ENCODE measurements at places on chromosomes 1 and 21. TPM values are rescaled to one million over a fixed set of nuclear protein-coding genes. Genes with fewer than 3 reads are reported as not detected.
A peak's percentile ranks its signal among the peaks of the same experiment; 100 is the strongest.

DNA sequence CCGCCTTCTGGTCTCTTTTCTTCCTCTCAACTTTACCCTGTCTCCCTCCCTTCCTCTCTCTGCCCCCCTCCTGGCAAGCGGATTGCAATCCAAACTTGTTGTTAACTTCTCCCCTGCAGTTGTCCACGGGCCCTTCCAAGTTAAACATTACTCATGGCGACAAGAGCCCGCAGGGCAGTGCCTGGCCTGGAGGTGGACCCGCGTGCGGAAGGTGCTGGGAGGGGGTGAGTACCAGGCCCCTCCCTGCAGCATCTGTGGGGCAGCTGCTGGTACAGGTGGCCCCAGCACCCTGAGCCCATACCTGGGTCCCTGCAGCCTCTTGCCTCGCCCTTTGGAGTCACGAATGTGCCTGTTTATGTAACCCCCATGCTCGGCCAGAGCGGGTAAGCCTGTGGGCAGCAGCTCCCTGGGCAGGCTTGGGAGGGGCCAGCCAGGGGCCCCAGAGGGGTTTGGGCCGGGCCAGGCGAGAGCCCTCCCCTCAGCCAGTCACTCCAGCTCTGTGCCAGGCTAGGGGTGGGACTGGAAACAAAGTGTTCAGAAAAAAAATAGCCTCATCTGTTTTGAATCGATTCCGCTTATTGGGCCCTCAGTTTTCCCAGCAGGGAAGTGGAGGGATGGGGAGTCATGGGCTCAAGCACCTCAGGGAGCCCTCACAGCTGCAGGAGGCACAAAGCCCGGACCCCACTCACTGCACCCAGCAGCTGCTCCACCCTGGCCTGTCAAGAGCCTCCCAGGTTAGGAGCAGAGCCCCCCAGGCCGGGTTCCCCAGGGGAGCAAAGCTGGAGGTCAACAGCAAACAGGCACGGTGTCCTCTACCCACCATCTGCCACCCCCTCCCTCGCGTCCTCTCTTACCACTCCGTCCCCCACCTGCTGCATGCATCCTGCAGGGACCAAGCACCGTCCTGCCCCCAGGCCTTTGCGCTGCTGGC is 14.0 kb upstream of the FAAP20 start:
- no peak for DNase-seq
- H3K27me3 ChIP-seq, result no peaks in the 10 kb centered on the region
- peak overlapping the region; percentile 94 for H3K27ac ChIP-seq
- H3K4me3 ChIP-seq, result no peak overlapping the region

ZNF697 gene
- 7.0 TPM for total RNA-seq

SRSF10 gene
- total RNA-seq, result 116 TPM

HAO2 gene
- total RNA-seq, result 0.66 TPM

DNA sequence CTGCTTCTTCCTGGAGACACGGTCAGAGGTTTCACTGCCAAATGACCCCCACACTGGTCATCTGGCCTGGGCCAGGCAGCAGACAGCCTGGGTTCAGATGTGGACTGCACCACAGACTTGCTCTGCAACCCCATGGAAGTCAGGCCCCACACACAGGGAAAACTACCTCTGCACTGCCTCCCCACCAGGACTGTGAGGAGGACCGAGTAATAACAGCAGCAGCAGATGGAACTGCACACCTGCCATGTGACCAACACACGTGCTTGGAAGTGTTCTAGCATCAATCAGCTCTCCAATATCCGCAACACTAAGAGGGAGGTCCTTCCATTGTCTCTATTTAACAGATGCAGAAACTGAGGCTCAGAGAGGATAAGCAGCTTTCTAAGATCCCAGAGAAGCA is 51.4 kb downstream of the SLC9A1 start:
- H3K4me1 ChIP-seq, result peaks cover 12% of the 10 kb centered on the region
- DNase-seq, result no peak
- no peaks in the 10 kb centered on the region for H3K36me3 ChIP-seq
- no peak overlapping the region for H3K4me3 ChIP-seq
- H3K27ac ChIP-seq, result no peak overlapping the region

GRCh38 chr1:22888320-22889075 is 84.2 kb downstream of the LACTBL1 start:
- DNase-seq, result no peak
- no peak overlapping the region for H3K4me3 ChIP-seq
- H3K4me1 ChIP-seq, result no peaks in the 10 kb centered on the region
- H3K27me3 ChIP-seq, result no peaks in the 10 kb centered on the region
- H3K27ac ChIP-seq, result no peak overlapping the region
- no peaks in the 10 kb centered on the region for H3K36me3 ChIP-seq

DNA sequence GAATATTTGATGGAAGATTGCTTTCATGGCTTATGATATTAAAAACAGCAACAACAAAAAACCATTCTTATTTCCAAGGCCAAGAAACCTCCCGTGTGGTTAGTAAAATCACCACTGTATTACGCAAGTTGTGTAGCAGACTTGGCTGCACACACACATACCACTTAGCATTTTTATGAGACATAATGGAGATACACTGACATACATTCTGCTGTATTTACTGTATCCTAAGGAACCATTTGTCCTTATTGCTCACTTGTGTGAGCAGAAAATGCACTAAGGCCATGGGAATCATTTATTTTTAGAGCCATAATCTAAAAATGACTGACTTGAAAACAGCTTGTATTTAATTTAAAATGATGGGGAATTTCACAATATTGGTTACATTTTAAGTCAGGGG is 584 bp upstream of the C1orf141 start:
- no peak for DNase-seq
- H3K36me3 ChIP-seq, result no peaks in the 10 kb centered on the region
- H3K27ac ChIP-seq, result no peak overlapping the region
- H3K27me3 ChIP-seq, result no peaks in the 10 kb centered on the region
- H3K4me3 ChIP-seq, result no peak overlapping the region

GRCh38 chr1:12447849-12448312 is 170.1 kb downstream of the DHRS3 start:
- no peak overlapping the region for H3K4me3 ChIP-seq
- H3K27ac ChIP-seq, result peak overlapping the region; percentile 83
- H3K27me3 ChIP-seq, result no peaks in the 10 kb centered on the region
- no peak for DNase-seq

SLAMF1 gene
- 1.8 TPM for total RNA-seq

DNA sequence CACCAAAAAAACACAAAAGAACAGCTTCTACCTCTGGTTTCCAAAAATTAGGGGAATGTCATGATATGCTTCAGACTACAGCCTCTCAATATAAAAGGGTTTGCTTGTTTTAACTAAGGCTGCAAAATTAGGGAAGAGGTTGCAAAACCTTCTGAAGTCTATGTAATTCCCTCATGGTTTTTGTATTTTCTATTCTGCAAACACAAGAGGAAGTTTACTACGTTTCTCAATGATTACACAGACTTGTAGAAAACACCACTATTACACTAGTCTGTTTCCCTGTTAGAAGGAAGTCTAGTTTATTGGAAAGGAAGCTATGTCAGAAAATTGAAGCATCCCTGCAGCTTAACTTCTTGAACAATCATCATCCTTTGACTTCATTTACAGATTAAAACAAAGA is 229.7 kb upstream of the FMN2 start:
- DNase-seq, result no peak
- no peak overlapping the region for H3K4me3 ChIP-seq
- no peaks in the 10 kb centered on the region for H3K27me3 ChIP-seq
- H3K4me1 ChIP-seq, result no peaks in the 10 kb centered on the region
- no peaks in the 10 kb centered on the region for H3K36me3 ChIP-seq

DNA sequence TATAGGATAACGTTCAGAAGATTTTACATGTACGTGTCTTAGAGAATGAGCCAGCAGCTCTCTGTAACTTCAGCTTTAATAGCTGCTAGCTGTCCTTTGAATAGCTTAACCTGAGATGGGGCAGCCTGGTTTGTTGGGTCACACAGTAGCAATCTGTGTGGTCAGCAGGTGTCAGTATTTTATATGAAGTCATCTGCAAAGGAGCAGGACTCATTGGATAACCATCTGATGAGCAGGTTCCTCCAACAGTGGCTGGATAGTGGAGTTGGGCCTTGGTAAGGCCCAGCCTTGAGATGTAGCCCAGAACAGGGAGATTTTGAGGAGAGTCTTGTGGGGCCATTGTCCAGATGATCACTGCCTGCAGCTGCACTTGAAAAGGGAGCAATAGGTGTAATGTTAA is 6.4 kb downstream of the GSTM5 start:
- no peak for DNase-seq
- no peaks in the 10 kb centered on the region for H3K36me3 ChIP-seq
- no peaks in the 10 kb centered on the region for H3K27me3 ChIP-seq
- H3K4me1 ChIP-seq, result no peaks in the 10 kb centered on the region
- no peak overlapping the region for H3K4me3 ChIP-seq

SPOCD1 gene
- 11.1 TPM for total RNA-seq

S100A7 gene
- not detected for total RNA-seq

DNA sequence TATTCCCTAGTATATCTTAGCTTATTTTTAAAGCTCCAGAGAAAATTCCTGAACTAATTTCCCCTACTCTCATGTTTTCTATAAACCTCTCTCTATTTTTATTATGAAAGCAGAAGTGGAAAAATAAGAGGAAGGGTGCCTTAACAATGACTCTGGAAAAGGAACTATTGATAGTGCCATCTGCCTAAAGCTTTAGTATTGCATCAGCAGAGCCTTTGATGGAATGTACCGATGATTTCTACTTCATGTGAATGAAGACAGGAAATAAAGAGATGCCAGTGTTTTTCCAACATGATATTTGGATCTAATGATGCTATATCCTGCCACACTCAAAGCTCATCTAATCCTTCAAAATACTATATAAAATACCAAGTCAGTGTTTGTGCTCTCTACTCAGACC is 35.1 kb downstream of the TNFSF18 start:
- H3K27me3 ChIP-seq, result no peaks in the 10 kb centered on the region
- no peak for DNase-seq
- H3K4me3 ChIP-seq, result no peak overlapping the region
- no peak overlapping the region for H3K27ac ChIP-seq

- no peaks in the 10 kb centered on the region for H3K27me3 ChIP-seq
- no peaks in the 10 kb centered on the region for H3K36me3 ChIP-seq
- DNase-seq, result no peak
- no peak overlapping the region for H3K27ac ChIP-seq
- H3K4me3 ChIP-seq, result no peak overlapping the region
These were observed 15.4 kb downstream of the CD247 start for GRCh38 chr1:167502719-167503462.

GRCh38 chr1:204792354-204792692 is 78.3 kb upstream of the NFASC start:
- no peak for DNase-seq
- no peak overlapping the region for H3K4me3 ChIP-seq
- no peaks in the 10 kb centered on the region for H3K27me3 ChIP-seq
- no peak overlapping the region for H3K27ac ChIP-seq
- no peaks in the 10 kb centered on the region for H3K4me1 ChIP-seq
- no peaks in the 10 kb centered on the region for H3K36me3 ChIP-seq

DNA sequence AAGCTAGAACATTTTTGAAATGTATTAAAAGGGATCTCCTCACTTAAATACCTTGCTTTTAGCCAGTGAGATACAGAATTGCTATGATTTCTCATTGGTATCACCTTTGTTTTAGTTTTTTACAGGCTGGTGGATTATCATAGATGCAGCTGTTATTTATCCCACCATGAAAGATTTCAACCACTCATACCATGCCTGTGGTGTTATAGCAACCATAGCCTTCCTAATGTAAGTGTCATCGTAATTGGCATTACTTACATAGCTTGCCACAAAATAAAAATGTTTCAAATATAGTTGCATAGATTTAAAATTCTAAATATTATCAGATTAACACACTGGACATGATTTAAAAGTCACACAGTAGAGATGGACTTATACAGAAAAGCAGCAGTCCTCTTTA is 4.7 kb downstream of the TMEM50A start:
- no peak overlapping the region for H3K4me3 ChIP-seq
- DNase-seq, result no peak
- peaks cover 2% of the 10 kb centered on the region for H3K4me1 ChIP-seq
- H3K36me3 ChIP-seq, result no peaks in the 10 kb centered on the region
- H3K27me3 ChIP-seq, result no peaks in the 10 kb centered on the region
- H3K27ac ChIP-seq, result no peak overlapping the region

DNA sequence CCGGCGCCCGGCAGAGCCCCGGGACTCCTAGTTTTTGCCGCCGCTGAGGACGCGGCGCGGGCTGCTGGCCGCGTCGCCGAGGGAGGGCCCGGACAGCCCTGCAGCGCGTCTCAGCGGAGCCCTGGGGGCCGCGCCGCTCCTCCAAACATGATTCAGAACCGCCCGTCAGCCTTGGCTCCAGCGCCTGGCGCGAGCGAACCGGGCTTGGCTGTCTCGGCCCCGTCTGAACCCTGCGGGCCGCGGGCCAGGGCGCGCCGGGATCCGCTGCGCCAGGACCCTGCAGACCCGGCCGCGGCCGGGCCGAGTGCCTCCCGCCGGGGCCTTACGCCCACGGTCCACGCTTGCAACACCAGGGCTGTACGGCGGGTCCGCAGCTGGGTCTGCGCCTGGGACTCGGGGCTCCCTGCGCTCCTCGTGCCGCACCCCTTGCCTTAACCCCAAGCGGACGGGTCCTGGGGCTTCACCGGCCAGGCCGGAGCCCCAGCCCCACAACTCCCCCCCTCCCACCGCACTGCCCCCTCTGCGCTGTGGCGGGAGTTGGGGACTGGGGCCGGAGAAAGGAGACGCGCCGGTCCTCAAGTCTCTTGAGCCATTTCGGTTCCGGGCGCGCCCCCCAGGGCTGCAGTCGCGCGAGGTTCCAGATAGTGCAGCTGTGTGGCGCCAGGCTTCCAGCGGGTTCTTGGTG is 48.4 kb upstream of the CD34 start:
- H3K27ac ChIP-seq, result peak overlapping the region; percentile 87
- H3K36me3 ChIP-seq, result no peaks in the 10 kb centered on the region
- no peaks in the 10 kb centered on the region for H3K4me1 ChIP-seq
- H3K4me3 ChIP-seq, result peak overlapping the region; percentile 54

GJC2 gene
- total RNA-seq, result 1.3 TPM

DNA sequence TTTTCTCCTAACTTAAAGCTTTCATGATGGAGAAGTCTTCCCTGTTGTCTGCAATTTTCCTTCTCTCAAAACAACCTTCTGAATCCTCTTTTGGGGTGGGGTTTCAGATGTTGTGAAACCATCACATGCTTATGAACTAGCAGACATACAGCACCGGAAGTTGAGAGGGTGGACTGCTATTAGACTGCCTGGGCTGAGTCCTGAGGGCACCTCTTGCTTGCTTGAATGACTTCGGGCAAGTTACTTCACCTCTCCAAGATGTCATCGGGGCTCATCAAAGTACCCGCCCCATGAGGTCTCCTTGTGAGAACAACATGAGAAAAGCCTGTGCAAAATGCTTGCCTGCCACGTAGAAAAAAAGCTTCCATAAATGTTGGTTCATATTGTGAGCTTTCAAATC is 89.6 kb downstream of the CCDC185 start:
- no peak overlapping the region for H3K4me3 ChIP-seq
- no peaks in the 10 kb centered on the region for H3K4me1 ChIP-seq
- DNase-seq, result no peak
- H3K27ac ChIP-seq, result no peak overlapping the region
- no peaks in the 10 kb centered on the region for H3K27me3 ChIP-seq

FAM177B gene
- 2.3 TPM for total RNA-seq

CAPN9 gene
- total RNA-seq, result 2.3 TPM
